ENCODE measurements at places on chromosomes 2 and 18. TPM values are rescaled to one million over a fixed set of nuclear protein-coding genes. Genes with fewer than 3 reads are reported as not detected.

Gene REG1A
- 0.51 TPM for total RNA-seq

Gene TMEM17
- total RNA-seq, result 5.9 TPM

Gene ACADL
- 0.55 TPM for total RNA-seq

Gene TLX2
- not detected for total RNA-seq

Gene RAD51AP2
- 0.07 TPM for total RNA-seq

Gene CENPA
- 10.7 TPM for total RNA-seq

Gene SERPINB11
- not detected for total RNA-seq

Gene KCTD18
- 10.0 TPM for total RNA-seq

Gene GULP1
- 35.3 TPM for total RNA-seq

Gene NEURL3
- total RNA-seq, result 0.78 TPM

Gene CFAP65
- total RNA-seq, result 0.67 TPM

Gene RTTN
- 27.7 TPM for total RNA-seq

Gene SIX2
- 4.0 TPM for total RNA-seq

Gene ZNF892
- 18.0 TPM for total RNA-seq

Gene GAREM1
- 11.4 TPM for total RNA-seq

Gene CLEC4F
- total RNA-seq, result not detected

Gene MROH2A
- total RNA-seq, result not detected

Gene PAX3
- not detected for total RNA-seq

Gene ARHGAP25
- total RNA-seq, result 1.8 TPM

Gene AGXT
- total RNA-seq, result 1.0 TPM

Gene ANKRD30B
- not detected for total RNA-seq

Gene ABCG5
- not detected for total RNA-seq

Gene RBM44
- 0.81 TPM for total RNA-seq

Gene PCARE
- not detected for total RNA-seq

Gene SP100
- 2.3 TPM for total RNA-seq

Gene PROKR1
- total RNA-seq, result 0.12 TPM

Gene SLC16A14
- 2.4 TPM for total RNA-seq

Gene DOCK10
- total RNA-seq, result 4.6 TPM

Gene CYP27C1
- 8.0 TPM for total RNA-seq

Gene PDE1A
- total RNA-seq, result 3.3 TPM

Gene ITGA6
- total RNA-seq, result 69.5 TPM

Gene CDH2
- 210 TPM for total RNA-seq

Gene CDK15
- not detected for total RNA-seq

Gene SERPINB13
- not detected for total RNA-seq

Gene APCDD1
- 10.9 TPM for total RNA-seq

Gene ACVR1C
- total RNA-seq, result 2.4 TPM

Gene DCAF17
- 25.8 TPM for total RNA-seq

Gene SPR
- total RNA-seq, result 24.2 TPM

Gene DYTN
- not detected for total RNA-seq

Gene UGT1A8
- total RNA-seq, result not detected

Gene TSPYL6
- not detected for total RNA-seq

Gene TEKT4
- 0.34 TPM for total RNA-seq

Gene NAT8
- not detected for total RNA-seq

Gene DPP10
- total RNA-seq, result 44.6 TPM

Gene MIB1
- 79.5 TPM for total RNA-seq

Gene PLB1
- 0.78 TPM for total RNA-seq

Gene TNFRSF11A
- total RNA-seq, result 0.64 TPM
